Endothelial cell of umbilical vein (primary cell): ENCODE measurements at places on chromosomes 12 and 14. TPM values are rescaled to one million over a fixed set of nuclear protein-coding genes. Genes with fewer than 3 reads are reported as not detected.

- H3K4me1 ChIP-seq, result no peaks in the 10 kb centered on the region
- no peak overlapping the region for H3K4me3 ChIP-seq
- no peaks in the 10 kb centered on the region for H3K36me3 ChIP-seq
Observed at GRCh38 chr12:112359290-112359689, 22.9 kb downstream of the HECTD4 start.

GRCh38 chr12:40892528-40892927 lies 200.3 kb downstream of the CNTN1 start:
- no peaks in the 10 kb centered on the region for H3K27me3 ChIP-seq
- H3K4me1 ChIP-seq, result no peaks in the 10 kb centered on the region
- no peak for DNase-seq
- H3K36me3 ChIP-seq, result no peaks in the 10 kb centered on the region

The GLIPR1L1 gene
- not detected in 2 replicates for total RNA-seq

DNA sequence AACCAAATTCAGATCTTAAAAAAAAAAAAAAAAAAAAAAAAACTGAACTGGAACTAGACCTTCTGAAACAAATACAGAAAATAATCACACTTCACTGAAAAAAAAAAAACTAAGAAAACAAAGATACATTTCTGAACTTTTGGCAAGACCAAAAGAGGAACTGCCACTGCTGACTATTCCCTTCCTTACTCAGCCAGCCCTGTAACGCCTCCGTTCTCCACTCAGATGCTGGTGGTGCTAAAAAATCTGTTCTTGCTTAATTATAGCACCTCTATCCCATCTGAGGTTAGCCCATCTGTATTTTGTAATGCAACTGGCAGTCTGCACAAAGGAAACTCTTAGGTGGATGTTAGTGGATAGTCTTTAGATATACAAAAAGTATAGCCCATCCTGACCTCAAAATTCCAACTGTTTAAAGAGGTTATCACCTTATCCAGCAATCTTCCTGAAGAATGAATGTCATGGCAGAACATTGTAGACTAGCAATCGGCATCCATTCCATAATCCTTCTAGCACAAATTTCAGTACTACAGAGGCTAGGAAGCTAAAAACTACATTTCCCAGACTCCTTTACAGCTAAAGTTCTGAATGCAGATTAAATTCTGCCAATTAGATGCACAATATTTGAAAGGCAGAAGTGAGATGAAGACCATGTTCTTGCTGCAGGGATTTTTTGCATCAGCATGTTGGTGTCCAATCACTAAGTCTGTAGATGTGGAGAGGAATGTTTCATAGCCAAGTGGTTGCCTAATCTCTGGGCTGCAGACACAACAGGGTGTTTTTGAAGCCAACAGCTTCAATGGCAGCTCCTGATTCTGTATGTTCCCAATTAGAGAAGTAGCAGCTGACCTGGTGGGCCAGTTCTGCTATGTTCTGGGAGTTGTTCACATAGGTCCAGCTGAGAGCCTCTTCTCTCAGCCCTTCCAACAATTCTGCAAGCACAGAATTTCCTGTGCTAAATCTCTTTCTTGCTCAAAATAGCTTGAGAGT lies 5.7 kb downstream of the MAP3K9 start:
- no peaks in the 10 kb centered on the region for H3K36me3 ChIP-seq
- no peak overlapping the region for H3K4me3 ChIP-seq
- H3K27ac ChIP-seq, result no peak overlapping the region

- no peak overlapping the region for H3K4me3 ChIP-seq
- H3K36me3 ChIP-seq, result peaks cover 5% of the 10 kb centered on the region
- peaks cover 2% of the 10 kb centered on the region for H3K4me1 ChIP-seq
- no peaks in the 10 kb centered on the region for H3K27me3 ChIP-seq
- peak; percentile 53 for DNase-seq
- no peak overlapping the region for H3K27ac ChIP-seq
Observed at GRCh38 chr12:12992418-12993130, 7.5 kb downstream of the HEBP1 start.

DNA sequence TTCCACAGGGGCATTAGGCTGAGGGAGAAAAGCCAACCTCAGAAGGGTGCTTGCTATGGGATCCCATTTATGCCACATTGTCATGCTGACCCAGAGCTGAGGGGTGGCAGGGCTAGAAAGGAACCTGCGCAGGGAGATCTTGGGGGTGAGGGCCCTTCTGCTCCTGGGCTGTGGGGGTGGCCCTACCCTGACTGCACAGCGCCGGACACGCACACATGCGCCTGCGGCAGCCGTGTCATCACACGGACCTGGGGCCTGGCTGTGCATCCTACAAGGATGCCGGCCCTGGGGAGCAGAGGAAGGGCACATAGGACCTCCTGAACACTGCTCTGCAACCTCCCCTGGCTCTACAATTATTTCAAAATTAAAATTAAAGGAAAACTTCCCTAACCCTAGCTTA lies 6.9 kb downstream of the CDCA4 start:
- peaks cover 30% of the 10 kb centered on the region for H3K4me1 ChIP-seq
- DNase-seq, result no peak
- no peak overlapping the region for H3K4me3 ChIP-seq

- H3K36me3 ChIP-seq, result peaks cover 10% of the 10 kb centered on the region
- H3K27me3 ChIP-seq, result no peaks in the 10 kb centered on the region
Observed at GRCh38 chr12:55816881-55817344, 611 bp downstream of the SARNP start.

- H3K27me3 ChIP-seq, result no peaks in the 10 kb centered on the region
Observed at GRCh38 chr12:89875809-89876208, 167.2 kb upstream of the ATP2B1 start.

- no peak overlapping the region for H3K27ac ChIP-seq
- peaks cover 5% of the 10 kb centered on the region for H3K36me3 ChIP-seq
- H3K4me3 ChIP-seq, result no peak overlapping the region
- peak; percentile 33 for DNase-seq
- no peaks in the 10 kb centered on the region for H3K27me3 ChIP-seq
- H3K4me1 ChIP-seq, result no peaks in the 10 kb centered on the region
Observed at GRCh38 chr12:14454098-14454907, 88.8 kb downstream of the ATF7IP start.

DNA sequence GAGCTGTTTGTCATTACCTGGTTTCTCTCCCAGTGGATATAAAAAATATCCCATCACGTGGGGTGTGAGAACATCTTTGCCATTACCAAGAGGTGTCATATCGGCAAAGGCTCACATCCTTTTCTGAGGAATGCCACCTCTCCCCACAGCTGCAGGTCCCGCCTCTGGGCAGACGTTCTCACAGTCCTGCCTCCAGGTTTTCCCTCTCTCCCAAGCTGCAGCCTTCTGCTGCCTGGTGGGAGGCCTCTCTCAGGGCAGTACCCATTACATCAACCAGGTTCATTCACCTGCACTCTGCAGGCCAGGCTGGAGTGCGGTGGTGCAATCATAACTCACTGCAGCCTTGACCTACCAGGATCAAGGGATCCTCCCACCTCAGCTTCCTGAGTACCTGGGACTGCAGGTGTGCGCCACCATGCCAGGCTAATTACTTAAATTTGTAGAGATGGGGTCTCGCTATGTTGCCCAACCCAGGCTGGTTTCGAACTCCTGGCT lies 15.0 kb upstream of the TMEM119 start:
- H3K4me3 ChIP-seq, result no peak overlapping the region
- peaks cover 3% of the 10 kb centered on the region for H3K4me1 ChIP-seq
- H3K36me3 ChIP-seq, result no peaks in the 10 kb centered on the region
- H3K27ac ChIP-seq, result no peak overlapping the region
- no peak for DNase-seq

GRCh38 chr12:113370923-113371682 lies 12.7 kb downstream of the PLBD2 start:
- no peaks in the 10 kb centered on the region for H3K36me3 ChIP-seq
- H3K4me3 ChIP-seq, result no peak overlapping the region
- H3K4me1 ChIP-seq, result no peaks in the 10 kb centered on the region
- no peak for DNase-seq
- no peak overlapping the region for H3K27ac ChIP-seq

DNA sequence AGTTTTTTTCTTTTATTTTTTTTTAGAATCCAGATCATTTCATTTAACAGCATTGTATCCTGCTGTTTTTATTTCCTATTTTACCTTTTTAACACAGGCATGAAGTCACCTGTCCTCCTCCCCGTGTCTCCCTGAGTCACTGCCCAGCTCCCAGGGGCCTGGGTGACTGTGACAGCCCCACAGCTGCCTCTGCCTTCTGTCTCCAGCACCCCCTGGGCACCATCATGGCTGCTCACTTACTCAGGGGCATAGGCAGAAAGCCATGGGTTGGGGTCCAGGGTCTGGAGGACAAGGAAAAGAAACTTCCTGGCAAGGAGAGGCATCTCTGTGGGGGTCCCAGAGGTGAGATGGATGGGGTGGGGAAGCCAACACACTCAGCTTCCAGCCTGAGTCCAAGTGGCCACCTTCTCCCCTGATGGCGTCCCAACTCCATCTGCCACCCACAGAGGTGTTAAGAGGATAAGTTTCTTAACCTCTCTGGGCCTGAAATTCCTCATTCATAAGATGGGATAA lies 25.3 kb downstream of the TMEM63C start:
- no peaks in the 10 kb centered on the region for H3K4me1 ChIP-seq
- H3K4me3 ChIP-seq, result no peak overlapping the region
- H3K36me3 ChIP-seq, result no peaks in the 10 kb centered on the region
- H3K27me3 ChIP-seq, result no peaks in the 10 kb centered on the region
- DNase-seq, result no peak

DNA sequence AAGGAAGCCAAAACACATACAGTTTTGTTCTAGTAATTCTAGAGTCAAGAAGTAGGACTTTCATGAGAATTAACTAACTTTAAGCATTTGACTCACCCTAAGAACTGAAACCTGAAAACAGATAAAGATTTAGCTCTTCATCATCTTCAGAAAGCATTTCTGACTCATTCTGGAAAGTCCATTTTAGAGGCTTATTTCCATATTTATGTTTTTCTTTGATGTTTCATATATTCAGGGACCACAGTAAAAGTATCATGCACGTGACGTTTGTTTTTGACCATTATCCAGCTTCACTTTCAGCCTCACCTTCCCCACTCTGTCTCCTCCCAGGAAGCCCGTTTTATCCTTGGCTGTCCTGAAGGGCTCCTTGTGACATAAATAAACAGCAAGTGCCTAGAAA lies 79.2 kb downstream of the MDGA2 start:
- no peak overlapping the region for H3K4me3 ChIP-seq
- DNase-seq, result no peak
- no peaks in the 10 kb centered on the region for H3K4me1 ChIP-seq
- no peak overlapping the region for H3K27ac ChIP-seq

The MMP17 gene
- 10.7 and 10.8 TPM in 2 replicates for total RNA-seq

DNA sequence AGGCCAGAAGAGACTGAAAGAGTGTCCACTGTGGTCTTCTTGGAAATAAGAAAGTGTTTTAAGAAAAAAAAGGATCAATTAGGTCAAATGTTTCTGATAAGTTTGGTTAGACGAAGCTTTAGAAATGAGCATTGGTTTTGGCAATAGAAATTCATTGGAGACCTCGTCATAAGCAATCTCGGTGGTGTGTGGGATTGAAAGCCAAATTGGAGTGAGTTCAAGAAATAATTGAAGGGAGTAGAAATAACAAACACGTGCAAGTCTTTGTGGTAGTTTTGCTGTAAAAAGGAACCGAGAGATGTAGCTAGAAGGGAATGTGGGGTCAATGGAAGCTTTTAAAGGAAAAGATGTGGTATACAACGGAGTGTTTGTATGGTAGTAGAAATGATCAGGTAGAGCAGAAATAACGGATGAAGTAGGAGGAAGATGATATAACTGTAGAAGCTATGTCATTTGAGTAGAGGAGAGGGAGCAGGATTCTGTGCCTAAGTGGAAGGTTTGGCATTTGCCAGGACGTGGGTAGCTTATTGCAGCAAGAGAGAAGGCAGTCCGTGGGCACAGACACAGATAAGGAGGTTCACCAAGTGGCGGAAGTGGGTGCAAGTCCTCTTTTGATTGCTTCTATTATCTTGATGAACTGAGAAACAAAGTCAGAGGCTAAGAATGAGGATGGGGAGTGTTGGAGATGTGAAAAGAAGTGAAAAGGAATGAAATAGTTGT lies 146.2 kb downstream of the DACT1 start:
- no peak overlapping the region for H3K27ac ChIP-seq
- no peaks in the 10 kb centered on the region for H3K36me3 ChIP-seq
- H3K4me3 ChIP-seq, result no peak overlapping the region

GRCh38 chr12:12108441-12109058 lies 37.8 kb downstream of the BCL2L14 start:
- DNase-seq, result no peak
- H3K27ac ChIP-seq, result no peak overlapping the region
- H3K27me3 ChIP-seq, result no peaks in the 10 kb centered on the region
- H3K4me1 ChIP-seq, result no peaks in the 10 kb centered on the region
- no peak overlapping the region for H3K4me3 ChIP-seq
